ENCODE measurements at places on chromosomes 16 and 17.

GRCh38 chr16:981695-982144 lies at the start of gene SOX8:
Gene SOX8, plus strand, starts transcription at chr16:981770. Its CDS starts 153 bp downstream, at chr16:981923.
- no peak for DNase-seq

DNA sequence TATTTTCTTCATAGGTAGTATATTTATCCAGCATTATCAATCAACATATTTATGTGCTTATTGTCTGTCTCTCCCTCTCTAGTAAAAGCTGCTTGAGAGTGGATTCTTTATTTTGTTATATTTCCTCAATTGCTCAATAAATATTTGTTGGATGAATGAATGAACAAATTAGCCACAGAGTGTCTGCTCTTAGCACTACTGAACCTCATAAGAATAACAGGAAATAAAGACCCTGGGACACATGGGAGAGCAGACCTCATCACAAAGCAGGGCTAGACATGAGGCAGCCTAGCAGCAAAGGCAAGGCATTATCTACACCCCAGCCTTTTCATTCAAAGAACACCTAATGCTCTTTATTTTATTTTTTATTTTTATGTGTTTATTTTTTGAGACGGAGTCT lies 34.9 kb upstream of the TANC2 start:
- DNase-seq, result no peak

DNA sequence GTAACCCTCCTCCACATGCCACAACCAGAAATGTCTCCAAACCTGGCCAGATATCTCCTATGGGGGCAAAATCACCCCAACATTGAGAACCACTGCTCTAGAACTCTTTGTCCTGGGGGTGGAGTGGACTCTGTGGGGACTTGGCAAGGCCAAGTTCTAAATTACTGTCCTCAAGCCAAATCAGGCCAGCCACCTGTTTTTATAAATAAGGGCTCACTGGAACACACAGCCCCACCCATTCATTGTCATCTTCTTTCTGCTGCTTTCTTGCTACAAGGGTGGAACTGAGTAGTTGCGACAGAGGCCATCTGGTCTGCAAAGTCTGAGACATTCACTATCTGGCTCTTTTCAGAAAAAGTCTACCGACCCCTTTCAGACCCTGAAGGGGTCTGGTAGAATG lies 26.8 kb upstream of the TMEM220 start:
- DNase-seq, result no peak

GRCh38 chr17:66310528-66311148 lies 8.2 kb downstream of the PRKCA start:
- no peak for DNase-seq

GRCh38 chr16:69407702-69408323 lies 16.6 kb upstream of the CYB5B start:
- DNase-seq, result no peak

GRCh38 chr17:82963104-82963950 lies 116.1 kb upstream of the METRNL start:
- no peak for DNase-seq

DNA sequence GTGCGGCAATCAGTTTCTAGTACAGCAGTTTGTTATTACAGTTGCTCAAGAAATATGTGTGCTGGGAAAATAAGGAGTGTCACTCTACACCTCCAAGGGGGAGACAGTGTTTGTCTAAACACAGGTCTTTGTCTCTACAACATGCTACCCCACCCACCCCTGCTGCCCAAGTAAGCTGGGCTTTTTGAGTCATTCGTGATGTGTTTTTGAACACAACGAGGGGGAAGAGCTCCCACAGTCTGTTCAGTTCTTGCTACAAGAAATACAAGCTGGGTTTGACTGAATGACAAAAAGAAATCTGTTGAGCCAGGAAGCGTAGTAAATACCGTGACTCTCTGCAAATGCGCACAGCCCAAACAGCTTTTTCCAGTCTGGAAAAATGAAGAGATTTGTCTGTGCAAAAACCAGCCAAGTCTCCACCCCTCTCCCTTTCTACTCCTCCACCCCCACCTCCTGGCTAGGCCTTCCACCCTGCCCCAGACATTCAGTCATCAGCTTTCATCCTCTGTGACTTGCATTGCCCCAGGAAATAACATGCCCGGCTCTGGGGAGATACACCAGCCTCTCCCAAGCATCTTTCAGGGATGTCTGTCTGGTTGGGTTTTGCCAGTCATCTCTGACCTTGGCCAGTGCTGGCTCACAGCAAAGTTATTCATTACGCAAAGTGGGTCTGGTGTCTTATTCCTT lies 25.7 kb downstream of the CHD9 start:
- DNase-seq, result no peak

GRCh38 chr16:35753559-35754390 lies 2294.4 kb downstream of the TP53TG3F start:
- DNase-seq, result no peak

DNA sequence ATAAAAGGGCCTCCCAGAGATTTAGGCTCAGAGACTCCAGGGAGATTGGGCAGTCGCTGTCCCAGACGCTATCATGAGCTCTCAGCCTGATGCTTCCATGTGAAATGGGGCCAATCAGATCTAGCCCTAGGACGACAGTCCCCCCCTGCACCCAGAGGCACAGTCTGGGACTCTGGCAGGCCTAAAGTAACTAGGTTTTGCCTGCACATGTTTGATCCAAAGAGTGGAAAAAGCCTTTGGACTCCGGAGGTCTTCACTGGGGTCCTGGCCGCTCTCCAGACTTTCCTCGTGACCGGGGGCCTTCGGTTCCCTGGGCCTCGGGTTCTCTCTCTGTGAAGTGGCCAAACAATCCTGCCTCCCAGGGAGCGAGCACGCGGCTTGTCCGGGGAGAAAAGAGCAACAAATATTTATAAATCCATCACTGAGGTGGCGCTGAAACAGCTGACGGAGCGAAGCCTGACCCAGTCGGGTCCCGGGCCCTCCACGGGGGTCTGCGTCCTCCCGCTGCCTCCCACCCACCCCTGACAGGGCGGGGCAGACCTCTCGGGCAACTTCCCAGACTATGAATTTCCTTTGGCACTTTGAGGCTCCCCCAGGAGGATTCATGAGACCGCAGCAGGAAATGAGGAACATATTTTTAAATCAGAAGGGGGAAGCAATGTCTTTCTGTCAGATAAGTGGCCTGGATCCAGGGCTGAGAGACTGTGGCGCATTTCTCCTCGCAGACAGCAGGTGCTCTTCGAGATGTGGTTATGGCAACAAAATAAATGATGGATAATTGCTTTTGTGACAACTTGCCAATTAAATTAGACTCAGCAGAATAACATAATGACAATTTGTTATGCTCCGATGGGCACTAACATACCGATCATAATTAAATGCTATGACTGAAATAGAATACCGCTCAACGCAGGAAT lies 38.9 kb downstream of the MRPS23 start:
- DNase-seq, result no peak

DNA sequence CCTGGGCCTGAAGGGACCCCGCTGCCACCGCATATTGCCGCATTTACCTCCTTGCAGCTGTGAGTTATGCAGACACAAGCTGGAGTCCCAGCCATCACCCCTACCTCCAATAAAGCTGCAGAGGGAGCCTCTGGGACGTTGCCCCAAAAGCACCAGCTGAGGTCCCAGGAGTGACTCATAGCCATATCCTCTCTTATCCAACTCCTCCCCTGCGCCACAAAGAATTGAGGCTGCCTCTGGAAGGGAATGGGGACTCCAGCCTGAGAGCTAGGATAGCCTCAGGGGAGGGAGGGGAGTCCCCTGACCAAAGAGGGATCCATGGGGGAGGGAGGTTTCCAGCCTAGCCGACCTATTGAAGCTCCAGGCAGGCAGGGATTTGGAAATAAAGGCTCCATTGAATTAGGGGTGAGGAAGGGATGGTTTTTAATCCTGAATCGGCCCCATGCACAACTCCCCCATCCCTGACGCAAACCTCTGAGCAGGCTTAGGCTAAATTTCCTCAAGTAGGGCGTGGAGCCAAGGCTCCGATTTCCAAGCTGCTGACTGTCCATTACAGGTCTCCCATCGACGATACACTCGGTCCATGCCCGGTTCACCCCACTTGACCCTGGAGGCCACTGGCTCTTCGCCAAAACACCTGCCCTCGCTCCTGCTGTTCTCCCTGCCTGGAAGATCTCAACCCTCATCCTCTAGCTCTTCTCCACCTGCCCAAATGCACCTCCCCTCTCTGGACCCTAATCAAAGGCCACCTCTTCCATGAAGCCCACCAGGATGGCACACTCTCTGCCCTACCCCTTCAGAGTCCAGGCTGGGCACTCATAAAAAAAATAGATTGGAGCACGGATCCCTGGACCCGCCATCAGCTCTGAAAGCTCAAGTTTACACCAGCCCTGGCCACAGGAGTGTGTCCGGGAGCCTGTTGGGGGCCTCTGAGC lies 27.5 kb downstream of the PIMREG start:
- no peak for DNase-seq

All from activated CD8-positive, alpha-beta memory T cell treated with anti-CD3 and anti-CD28 coated beads, Interleukin-2, amount 10 ng/mL, durations not matched to agents 7 days and 5 days (primary cell).